ENCODE measurements at places on chromosomes 2 and 18.

GRCh38 chr2:61705625-61706024 is 148.2 kb downstream of the FAM161A start:
- DNase-seq = no peak

- no peak for DNase-seq
Observed at GRCh38 chr2:45194596-45194995, 185.3 kb upstream of the SIX2 start.

DNA sequence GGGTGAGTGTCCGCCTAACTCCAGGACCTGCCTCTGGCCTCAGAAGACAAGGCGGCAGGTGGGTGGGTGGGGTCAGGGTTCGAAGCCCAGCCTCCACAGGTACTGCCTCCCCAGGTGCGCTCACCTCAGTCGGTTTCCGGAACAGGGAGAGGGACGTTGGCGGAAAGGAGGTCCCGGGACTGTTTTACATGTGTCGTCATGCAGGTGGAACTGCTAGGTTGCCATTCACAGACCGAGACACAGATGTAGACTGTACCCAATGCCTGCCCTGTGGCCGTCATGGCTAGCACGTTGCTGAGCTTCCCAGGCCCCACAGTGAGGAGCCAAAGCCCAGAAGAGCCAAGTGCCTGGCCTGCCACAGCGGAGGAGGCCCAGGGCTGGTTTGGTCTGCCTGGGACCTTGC is 284.0 kb upstream of the HS6ST1 start:
- DNase-seq = no peak

GRCh38 chr2:17638196-17638743 is 97.8 kb downstream of the VSNL1 start:
- no peak for DNase-seq

GRCh38 chr2:130387071-130387400 is 31.2 kb downstream of the PTPN18 start:
- DNase-seq = no peak

DNA sequence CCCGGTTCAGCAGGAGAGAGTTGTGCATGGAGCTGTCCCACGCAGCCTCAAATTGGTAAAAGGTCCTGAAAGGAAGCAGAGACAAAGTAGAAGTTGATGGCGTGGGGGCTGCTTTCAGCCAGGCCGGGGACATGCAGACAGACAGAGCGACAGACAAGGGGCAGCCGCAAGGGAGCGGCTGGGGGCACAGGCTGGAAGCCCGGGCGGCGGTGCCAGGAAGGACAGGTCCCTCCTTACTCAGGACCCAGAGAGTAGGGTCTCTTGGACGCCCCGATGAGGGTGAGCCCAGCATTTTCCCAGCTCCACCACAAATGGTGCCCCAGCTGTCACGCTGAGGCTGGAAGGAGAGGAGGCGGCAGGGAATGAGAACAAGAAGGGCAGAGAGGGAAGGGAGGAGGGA is 35.2 kb downstream of the AQP12A start:
- no peak for DNase-seq

- DNase-seq = no peak
Observed at GRCh38 chr2:71950256-71951082, 197.2 kb downstream of the CYP26B1 start.

GRCh38 chr2:174844295-174844708 is 80.0 kb upstream of the CHRNA1 start:
- DNase-seq = no peak
